ENCODE measurements at places on chromosomes 4 and X.

- no peak for DNase-seq
Measured at GRCh38 chr4:147546349-147546748, 65.5 kb downstream of the EDNRA start.

- no peak for DNase-seq
Measured at GRCh38 chrX:71941776-71942175, 31.1 kb downstream of the NHSL2 start.

DNA sequence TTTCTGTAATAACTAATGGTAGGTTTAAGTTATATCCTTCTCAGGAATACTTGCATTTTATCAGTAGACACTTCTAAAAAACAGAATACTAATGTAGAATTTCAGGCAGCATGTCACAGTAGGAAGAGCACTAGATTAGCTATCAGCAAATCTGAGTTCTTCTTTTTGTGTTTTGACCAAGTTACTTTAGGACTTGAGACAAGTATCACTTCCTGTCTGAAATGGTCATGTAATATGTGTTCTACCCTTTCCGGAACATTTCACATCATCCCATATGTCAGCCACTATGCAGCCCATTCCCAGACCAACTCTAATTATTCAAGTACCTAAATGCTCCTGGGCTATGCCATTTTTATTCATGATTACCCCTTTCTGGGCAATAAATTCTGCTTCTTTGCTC, 401.8 kb upstream of the RPS6KA3 start:
- no peak for DNase-seq

DNA sequence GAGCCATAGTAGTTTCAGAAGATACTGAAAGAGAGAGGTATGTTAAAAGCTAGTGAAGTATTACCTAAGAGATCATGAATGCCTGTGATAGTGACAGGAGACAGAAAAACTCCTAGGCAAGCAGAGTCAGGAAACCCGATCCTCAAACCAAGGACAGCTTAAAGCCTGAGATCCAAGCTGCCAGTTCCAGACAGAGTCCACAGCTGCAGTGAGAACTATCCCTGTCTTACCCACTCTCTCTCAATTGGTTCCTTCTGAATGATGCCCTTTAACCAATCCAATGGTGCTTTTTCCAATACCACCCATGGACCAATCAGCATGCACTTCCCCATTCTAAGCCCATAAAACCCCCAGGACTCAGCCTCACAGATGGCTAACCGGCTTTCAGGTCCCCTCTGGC, 90.4 kb upstream of the PCDH10 start:
- no peak for DNase-seq

GRCh38 chrX:134632355-134632754, 25.9 kb downstream of the PLAC1 start:
- no peak for DNase-seq

DNA sequence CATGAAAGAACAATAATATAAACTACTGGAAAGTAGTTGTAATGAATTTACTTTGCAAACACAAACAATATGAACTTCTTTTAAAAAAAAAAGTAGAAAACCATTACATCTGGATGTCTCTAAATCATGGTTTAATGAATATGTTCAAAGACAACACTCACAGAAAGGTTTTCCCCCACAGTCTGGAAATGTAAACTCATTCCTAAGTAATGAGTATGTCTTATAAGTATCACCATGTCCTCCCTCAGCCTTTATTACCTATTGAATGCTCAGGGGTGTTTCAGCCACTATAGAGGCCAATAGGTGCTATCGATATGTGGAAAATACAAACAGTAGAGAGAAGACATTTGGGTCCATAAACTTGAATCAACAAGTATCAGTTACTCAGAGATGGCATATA, 186.7 kb downstream of the PALLD start:
- DNase-seq, result no peak

- DNase-seq, result no peak
Measured at GRCh38 chr4:169315530-169316343, 45.0 kb upstream of the SH3RF1 start.

Data from CD4-positive, alpha-beta T cell treated with Interleukin-4 for 1 hour (primary cell).